ENCODE measurements at places on chromosomes 1 and 21.

- no peak for DNase-seq
These were observed 168.9 kb downstream of the TPR start for GRCh38 chr1:186206048-186206570.

DNA sequence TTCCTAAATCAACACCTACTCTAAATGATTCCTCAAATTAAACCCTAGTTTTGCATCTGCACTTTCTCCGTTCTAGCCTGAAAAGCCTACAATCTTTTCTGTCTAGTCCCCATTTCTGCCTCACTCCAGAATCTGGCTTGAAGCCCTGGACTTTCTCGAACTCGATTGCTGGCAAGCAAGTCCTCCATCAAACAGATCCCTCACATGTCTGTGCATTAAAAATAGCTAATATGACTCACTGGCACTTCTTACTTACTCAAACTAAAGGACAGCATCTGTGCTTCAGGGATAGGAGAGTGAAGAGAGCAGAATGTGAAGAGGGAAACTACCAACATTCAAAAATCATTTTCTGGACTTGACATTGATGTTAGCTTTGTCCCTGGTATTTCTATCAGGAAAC lies 51.8 kb upstream of the CXADR start:
- no peak for DNase-seq

DNA sequence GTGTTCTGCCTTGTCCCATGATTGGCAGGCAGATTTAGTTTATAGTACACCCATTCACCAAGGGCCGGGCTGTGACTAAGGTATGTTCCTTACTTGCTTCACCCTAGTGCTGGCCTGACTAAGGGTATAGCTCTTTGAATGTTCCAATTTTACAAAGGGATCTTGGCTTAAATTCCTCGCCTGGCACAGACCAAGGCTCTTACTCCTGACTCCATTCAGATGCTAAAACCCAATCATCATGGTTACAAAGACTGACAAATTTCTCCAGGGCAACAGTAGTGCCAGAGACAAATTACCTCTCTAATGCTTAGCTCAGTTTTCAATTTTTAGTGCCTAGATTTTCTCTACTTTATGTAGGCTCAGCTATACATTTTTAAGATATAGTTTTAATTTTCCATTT lies 11.5 kb upstream of the C1orf53 start:
- no peak for DNase-seq

DNA sequence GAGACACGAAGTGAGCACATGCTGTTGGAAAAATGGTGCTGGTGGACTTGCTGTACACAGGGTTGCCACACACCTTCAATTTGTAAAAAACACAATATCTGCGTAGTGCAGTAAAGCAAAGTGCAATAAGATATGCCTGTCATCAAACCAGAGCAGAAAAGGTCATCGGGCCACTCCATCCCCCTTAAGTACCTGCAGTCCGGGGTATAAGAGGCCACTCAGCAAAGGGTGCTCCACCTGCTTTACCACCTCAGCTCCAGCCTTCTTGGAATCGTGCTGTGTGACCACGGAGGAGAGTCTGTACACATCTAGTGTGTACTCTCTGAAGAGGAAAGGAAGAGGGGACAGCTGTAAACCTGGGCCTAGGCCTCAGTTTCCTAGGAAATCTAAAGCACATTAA lies 10.9 kb downstream of the YARS1 start:
- no peak for DNase-seq

DNA sequence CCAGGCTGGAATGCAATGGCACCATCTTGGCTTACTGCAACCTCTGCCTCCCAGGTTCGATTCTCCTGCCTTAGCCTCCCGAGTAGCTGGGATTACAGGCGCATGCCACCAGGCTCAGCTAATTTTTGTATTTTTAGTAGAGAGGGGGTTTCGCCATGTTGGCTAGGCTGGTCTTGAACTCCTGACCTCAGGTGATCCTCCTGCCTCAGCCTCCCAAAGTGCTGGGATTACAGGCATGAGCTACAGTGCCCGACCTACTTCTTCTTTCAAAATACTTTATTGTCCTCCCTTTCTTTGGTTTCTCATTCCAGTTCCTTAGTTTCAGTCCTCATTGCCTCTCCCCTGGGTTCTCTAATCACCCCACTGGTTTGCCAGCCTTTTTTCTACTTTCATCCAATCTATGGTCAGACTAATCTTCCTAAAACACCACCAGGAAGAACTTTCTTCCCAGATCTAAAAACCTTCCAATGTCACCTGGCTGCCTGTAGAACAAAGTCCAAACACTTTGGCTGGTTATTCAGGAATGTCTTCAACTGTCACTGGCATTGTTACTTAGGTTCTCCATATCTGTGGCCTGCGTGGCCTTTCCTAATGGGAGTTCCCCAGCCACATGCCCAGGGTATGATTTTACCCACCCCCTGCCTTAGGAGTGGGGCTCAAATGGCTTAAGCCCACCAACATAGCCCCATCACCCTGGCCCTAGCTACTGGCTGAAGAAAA lies 29.0 kb upstream of the SLC30A1 start:
- no peak for DNase-seq

DNA sequence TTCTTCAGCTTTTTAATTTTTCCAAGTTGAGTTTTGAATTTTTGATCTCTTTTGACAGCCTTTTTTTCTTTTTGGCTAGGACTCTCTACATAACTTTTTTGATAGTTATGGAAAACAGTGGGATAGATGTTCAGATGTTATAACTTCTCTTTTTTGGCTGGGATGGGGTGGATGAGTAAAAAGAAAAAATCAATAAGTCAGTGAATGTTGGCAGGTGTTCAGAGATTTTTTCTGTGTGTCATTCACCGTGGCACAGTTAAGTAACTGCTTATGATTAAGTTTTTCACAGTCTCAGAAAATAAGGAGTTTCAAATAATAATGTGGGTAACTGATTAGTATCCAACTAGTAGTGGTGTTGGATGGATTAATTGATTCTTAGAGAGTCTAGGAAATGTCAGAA lies 24.0 kb downstream of the HS2ST1 start:
- no peak for DNase-seq

DNA sequence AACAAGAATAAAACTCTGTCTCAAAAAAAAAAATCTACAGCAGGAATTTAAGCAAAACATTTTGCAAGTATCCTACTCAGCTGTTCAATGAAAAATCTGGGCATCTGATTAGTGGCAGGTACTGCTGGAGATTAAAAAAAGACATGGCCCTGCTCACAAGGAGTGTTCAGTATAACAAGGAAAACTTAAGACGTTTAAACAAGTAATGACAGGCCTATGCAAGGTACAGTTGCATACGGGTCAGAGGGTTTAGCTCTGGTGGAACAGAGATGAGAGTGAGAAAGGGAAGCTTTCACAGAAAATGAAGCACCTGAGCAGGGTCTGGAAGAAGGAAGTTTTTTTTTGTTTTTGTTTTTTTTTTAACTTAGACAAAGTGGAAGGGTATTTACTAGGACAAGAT lies 23.0 kb downstream of the SNRNP40 start:
- DNase-seq: no peak

DNA sequence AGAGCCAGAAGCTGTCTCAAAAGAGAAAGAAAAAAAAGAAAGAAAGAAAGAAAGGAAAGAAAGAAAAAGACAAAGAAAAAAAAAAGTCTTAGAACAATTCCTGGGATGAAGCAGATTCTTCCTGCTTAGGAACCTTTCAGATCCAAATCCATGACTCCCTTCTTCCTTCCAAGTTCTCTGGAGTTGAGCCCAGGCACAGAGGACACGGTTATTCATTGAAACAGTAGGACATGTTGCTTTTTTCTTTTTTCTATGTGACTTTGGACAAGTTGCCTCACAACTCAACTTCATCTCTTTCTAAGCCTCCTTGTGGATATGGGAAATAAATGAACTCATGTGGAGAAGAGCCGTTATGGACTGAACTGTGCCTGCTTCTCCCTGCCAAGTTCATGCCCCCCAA lies 14.7 kb upstream of the TNFRSF8 start:
- no peak for DNase-seq

- DNase-seq: no peak
These were observed 4.7 kb upstream of the PFKL start for GRCh38 chr21:44295163-44295573.

- DNase-seq: no peak
These were observed 19.8 kb downstream of the MAP3K21 start for GRCh38 chr1:233347338-233347737.

- DNase-seq: no peak
These were observed 395.5 kb downstream of the SMYD3 start for GRCh38 chr1:246111570-246111969.

GRCh38 chr1:12069623-12070244 lies 6.6 kb downstream of the TNFRSF8 start:
- no peak for DNase-seq

- no peak for DNase-seq
These were observed 9.1 kb downstream of the LAMC2 start for GRCh38 chr1:183195142-183195574.

DNA sequence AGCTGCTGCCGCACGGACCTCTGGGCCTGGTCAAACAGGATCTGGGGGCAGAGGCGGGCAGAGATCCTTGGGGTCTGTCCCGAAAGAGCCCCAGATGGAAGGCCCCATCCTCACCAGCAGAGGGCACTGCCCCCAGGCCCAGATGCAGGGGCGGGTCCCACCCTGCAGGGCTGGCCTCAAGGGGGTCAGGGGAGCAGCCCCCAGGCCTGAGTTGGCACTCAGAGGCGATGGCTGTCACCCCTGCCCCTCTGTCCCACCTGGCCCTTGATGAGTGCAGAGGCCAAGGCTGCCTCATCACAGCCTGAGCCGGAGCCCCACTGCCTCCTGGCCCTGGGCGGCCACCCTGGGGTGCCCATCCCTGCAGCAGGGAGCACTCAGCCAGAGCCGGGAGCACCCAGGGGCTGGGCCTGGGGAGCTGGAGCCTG lies 5.7 kb downstream of the ACAP3 start:
- DNase-seq: no peak

- no peak for DNase-seq
These were observed 5.7 kb upstream of the SVBP start for GRCh38 chr1:42822800-42823392.

DNA sequence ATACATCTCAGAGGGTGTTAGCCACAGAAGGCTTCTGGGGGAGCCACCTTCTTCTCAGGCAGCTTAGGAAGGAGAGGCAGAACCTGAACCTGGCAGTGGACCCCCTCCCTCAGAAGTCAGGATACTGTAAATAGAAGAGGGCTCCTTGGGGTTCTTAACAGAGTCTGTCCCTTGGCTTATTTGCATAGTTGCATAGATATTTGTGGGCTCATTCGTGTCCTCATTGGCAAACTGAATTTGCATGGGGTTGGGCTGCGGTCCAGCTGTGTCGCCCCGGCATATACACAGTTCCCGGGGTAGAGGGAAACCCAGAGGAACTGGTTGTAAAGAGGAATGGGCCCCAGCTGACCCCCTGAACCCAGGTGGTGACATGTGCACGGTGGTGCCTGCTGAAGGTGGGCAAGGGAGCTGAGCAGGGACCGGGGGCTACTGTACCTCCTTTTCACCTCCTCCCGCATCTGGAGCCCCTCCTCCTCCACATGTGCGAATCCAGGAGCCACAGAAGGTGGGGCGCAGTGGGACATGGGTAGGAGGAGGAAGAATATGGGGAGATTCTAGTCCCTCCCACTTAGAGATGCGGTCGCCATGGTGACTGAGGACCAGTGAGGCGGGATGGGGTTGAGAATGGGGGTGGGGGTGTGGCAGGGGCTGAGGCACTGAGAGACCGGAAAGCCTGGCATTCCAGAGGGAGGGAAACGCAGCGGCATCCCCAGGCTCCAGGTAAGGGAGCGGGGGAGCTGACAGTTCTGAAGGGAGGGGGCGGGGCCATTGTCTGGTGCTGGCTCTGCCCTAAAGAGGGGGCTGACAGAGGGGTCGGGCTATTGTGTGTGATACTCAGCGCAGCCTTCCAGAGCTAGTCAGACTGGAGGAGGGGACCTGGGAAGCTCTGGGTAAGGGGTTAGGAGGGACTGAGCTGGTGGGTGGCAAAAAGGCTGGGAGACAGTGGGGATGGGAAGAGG lies 3.7 kb upstream of the SEMA4A start:
- DNase-seq: no peak

- DNase-seq: no peak
These were observed 24.4 kb downstream of the RC3H1 start for GRCh38 chr1:173997791-173998190.

All from CD4-positive, alpha-beta T cell treated with Interleukin-6 at 100 ng/mL for 8 hours (primary cell).